ENCODE measurements at places on chromosomes 5 and 9. TPM values are rescaled to one million over a fixed set of nuclear protein-coding genes. Genes with fewer than 3 reads are reported as not detected.

Gene MLANA
- total RNA-seq: not detected

Gene CREB3
- 25.6 TPM for total RNA-seq

Gene RFESD
- total RNA-seq: 9.3 TPM

Gene ZMAT2
- 57.4 TPM for total RNA-seq

Gene KIF20A
- not detected for total RNA-seq

Gene CDH10
- not detected for total RNA-seq

DNA sequence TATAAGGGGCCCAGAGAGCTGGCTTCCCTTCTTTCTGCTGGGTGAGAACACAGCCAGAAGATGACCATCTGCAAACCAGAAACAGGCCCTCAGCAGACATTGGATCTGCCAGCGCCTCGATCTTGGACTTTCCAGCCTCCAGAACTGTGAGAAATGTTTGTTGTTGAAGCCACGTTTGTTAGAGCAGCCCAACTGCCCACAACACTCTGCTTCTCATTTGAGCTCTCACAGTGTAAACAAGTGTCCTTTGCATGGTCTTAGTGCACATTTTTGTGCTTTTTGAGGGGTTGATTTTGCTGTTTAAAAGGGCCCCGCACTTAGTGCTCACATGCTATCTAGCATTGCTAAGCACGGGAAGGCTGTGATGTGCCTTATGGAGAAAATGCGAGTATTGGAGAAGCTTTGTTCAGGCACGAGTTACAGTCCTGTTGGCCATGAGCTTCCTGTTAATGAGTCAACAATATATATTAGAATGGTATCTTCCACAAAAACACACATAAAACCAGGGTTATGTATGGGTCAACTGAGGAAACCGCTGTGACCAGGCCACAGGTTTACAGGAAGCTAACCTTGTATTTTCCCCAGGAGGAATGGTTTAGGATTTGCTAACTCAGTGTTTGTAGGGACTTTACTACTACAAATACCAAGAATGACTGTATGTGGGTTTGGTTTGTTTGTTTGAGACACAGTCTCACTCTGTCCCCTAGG is 11.9 kb downstream of the CMBL start:
- DNase-seq: no peak

DNA sequence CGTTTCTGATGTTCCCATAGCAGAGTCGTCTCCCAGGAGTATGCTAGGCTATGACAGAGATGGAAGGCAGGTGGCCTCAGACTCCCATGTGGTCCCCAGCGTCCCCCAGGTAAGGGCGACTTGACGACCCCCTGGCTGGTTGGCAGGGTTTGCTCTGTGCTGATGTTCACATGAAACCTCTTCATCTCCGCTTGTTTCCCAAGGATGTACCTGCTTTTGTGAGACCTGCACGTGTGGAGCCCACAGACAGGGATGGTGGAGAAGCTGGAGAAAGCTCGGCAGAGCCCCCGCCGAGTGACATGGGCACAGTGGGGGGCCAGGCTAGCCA is 108.3 kb downstream of the WNK2 start:
- no peak for DNase-seq

DNA sequence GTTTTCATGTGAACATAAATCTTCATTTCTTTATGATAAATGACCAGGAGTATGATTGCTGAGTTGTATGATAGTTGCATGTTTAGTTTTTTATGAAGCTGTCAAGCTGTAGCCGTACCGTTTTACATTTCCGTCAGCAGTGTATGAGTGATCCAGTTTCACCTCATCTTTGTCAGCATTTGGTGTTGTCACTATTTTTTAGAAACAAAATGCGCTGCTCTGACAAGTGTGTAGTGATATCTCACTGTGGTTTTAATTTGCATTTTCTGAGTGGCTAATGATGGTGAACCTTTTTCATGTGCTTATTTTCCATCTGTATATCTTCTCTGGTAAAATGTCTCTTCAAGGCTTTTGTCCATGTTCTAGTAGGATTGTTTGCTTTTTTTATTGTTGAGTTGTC is 6.7 kb upstream of the SPATA31D1 start:
- DNase-seq: no peak

DNA sequence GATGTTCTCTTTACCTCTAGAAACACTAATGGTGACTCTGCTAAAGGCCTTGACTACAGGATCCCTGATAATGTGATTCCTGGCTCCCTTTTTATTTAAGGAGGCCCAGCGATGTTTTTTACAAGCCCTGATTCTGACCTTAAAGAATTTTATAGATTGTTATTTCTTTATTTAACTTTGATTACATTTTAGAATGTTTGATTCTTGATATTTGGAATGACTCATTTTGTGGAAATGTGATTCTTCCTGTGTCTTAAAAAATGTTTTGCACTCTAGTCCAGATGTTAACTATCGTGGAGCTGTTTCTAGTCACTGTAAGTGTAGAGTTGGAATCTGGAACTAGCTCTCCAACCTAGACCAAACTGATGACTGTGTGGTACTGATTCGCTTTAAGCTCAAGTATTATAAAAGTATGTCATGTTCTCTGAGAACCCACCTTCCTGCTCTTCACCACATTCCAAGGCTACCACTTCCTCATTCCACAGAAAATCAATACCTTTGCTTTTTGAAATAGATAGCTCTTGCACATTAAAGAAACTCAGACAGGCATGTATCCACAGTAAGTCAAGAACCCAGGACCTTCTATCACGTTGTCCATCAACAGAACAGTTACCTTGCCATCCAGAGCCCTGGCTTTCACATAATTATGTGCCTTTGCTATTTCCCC is 65.2 kb downstream of the JMY start:
- no peak for DNase-seq

DNA sequence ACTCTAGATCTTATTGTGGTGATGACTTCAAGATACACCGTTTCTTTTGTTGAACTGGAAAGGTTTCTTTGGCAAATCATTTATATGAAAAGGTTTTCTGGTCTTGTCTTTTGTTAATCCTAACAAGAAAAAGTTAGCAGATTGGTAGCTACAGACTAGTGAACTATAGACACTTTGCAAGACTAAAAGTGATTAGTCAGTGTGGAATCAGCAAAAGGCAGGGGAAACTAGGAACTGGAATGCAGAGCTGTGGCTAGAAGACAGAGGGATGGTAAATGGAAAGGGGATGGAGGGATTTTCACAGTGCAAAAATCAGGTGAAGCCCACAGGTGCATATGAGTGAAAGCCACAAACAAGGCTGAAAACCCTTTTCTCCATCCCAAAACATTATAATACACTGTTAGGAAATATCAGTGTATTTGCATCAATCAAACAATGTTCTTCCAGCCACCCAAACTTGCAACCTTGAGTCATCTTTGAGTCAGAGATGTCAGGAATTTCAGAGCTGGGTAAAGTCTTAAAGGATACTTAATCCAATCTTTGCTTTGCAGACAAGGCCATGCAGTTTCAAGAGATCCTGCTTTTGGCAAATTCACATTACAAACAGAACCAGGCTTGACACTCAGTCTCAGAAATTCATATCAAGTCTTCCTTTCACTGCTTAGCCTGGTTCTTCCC is 52.7 kb downstream of the PLK2 start:
- no peak for DNase-seq

GRCh38 chr5:55691265-55692105 is 20.6 kb downstream of the SLC38A9 start:
- DNase-seq: peak; percentile 41

GRCh38 chr9:134890155-134890495 is 9.5 kb downstream of the FCN2 start:
- no peak for DNase-seq

GRCh38 chr5:148002451-148002850 is 61.3 kb upstream of the SPINK5 start:
- DNase-seq: no peak

DNA sequence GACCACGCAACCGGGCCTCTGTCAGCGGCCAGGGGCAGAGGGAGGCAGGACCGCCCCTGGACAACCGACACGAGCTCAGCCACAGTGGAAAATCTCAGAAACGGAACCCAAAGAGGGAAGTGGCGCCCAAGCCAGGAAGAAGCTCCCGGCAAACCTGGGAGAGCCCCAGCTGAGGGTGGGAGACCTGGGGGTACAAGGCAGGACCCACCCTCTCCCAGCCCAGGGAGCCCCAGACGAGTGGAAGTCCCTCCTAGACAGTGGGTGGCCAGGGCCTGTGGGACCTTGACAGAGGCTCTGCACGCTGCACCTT is 3.0 kb downstream of the SLC12A7 start:
- DNase-seq: no peak

DNA sequence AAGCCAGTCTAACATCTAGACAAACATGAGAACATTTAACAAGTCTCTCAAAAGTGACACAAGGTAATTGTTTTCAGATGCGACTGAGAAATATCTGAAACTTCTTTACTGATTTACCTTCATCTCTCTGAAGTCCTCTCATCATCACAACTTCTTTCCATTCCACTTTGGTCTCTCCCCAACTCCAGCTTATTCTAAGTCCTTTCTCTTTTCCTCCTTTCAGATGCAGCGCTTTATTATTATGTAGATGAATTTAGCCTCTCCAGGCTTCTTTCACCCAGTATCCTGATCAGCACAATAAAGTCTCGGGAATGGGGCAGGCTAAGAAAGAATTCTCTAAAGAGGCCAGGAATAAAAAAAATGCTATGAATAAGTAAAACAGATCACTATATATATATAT is 128.0 kb downstream of the KCTD16 start:
- no peak for DNase-seq

GRCh38 chr9:132350861-132351315 is 3.9 kb downstream of the SETX start:
- peak; percentile 58 for DNase-seq

- no peak for DNase-seq
Measured at GRCh38 chr9:87336407-87336806, 161.3 kb upstream of the DAPK1 start.
